ENCODE measurements at places on chromosomes 6 and 20.

- no peak for DNase-seq
Observed at GRCh38 chr20:37598100-37598543, 70.4 kb upstream of the BLCAP start.

- no peak for DNase-seq
Observed at GRCh38 chr6:147510929-147511590, 2.6 kb downstream of the SAMD5 start.

GRCh38 chr6:21730533-21730932 is 137.0 kb downstream of the SOX4 start:
- no peak for DNase-seq

DNA sequence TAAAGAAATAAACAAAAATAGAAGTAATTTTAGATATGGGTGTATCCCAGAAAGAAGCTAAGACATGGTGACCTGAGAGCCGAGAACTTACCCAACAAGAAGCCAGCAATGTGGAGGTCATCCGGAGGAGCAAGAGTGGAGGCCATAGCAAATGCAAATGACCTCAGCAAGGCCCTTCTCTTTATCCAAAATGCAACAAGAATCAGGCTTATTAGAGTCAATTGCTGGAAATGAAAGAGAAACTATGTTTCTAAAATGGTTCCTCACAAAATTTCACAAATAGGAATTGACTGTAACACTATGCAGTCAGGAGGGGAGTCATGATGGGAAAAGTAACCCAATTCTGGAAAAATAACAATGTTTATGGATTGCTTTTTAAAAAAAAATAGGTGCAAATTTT is 90.4 kb downstream of the TNFAIP3 start:
- DNase-seq = no peak

DNA sequence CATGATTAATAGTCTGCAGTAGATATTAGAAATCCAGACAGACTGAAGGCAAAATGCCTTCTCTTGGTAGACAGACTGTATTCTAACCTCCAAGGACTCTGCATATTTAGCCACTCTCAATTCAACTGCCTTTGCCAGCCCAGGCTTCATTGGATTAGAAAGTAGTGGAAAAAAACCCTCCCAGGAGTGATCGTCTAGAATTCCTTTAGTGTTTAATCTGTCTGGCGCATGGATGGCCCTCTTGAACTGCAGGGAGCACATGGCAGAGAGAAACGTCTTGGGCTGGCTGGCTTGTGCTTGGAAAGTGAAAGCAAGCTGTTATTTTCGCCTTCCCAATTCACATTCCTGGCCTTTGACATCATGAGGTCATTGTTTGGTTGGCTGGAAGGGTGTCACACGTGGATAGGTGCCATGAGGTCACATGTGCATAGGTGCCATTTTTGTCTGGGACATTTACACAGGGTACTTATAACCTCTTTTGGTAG is 30.9 kb upstream of the NEDD9 start:
- DNase-seq = peak; percentile 73

- DNase-seq = no peak
Observed at GRCh38 chr6:131640576-131640975, 3.5 kb downstream of the ENPP3 start.

DNA sequence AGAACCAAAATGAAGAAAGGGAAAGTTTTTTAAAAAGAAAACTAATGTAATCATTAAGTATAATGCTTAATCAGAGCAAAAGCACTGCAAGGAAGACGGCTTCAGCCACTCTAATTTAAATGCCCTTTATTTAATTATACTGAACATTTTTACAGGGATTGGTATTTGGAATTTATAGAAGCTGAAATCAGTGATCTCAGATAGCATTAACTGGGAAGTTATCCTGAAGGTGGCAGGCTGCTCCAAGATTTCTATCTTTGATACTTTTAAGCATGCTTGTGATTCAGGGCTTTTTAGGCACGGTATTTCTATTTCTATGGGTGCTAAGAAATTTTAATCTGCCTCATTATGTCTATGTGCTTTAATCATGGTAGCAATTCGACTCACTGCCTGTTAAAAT is 1.3 kb upstream of the NDUFAF4 start:
- DNase-seq = peak; percentile 38

- no peak for DNase-seq
Observed at GRCh38 chr6:84731401-84731800, 33.0 kb downstream of the TBX18 start.

DNA sequence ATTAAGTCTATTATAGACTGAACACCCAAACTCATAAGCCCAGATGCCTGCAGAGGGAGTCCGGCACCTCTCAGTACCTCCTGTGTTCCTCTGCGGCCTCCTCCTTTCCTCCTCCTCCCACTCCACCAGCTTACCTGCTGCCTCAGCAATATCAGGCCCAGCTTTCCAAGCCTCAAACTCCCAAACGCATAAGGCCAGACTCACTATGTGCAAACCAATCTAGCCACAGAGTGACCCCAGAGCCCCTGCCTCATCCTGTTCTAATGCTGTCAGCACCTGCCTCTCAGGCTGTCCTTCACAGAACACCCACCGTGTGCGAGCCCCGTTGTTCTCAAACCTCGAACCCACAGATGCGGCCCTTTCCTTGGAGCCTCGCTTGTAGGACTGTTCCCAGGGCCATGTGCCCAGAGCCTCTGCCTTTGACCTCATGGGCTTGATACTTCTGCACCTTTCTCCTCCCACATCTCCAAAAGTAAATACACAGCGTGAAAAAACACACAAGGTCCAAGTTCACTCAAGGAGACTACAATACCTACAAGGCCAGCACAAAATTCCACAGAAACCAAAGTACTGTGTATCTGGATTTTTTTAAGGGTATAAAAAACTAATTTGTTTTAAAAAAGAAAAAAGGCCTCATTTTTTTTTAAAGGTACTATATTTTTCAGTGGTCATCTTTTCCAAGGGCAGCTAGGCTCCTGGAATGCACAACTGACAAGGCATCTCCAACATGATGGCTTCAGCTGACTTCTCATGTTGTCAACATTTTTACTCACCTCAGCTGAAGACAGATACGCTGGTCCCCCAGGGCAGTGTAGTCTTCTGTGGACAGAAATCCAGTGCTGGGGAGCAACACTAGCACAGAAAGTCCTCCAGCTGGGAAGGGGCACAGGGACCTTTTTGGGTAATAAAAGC is 52.3 kb downstream of the ABHD12 start:
- no peak for DNase-seq

- DNase-seq = no peak
Observed at GRCh38 chr20:44271915-44272663, 25.0 kb downstream of the GDAP1L1 start.

DNA sequence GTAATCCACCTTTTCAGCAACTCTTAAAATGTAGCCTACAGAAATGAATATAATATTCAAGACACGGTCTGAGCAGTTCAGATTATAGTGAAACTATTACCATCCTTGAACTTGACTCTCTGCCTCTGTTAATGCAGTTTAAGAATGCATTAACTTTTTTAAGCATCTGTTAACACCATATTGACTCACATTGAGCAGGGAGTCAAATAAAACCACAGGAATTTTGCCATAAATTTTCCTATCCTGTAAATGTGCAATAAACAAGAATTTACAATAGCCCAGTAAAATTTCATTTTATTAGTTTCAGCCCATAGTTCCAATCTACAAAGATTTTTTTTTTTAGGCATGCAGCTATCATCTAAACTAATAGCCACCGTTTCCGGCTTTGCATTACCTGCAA is 239.2 kb upstream of the DEFB112 start:
- no peak for DNase-seq

- DNase-seq = no peak
Observed at GRCh38 chr6:14232889-14233288, 115.3 kb downstream of the CD83 start.

- no peak for DNase-seq
Observed at GRCh38 chr6:118921084-118921483, 13.9 kb downstream of the MCM9 start.

- DNase-seq = no peak
Observed at GRCh38 chr6:142903812-142904211, 41.2 kb downstream of the HIVEP2 start.

GRCh38 chr6:142947714-142948480 is 2.9 kb upstream of the HIVEP2 start:
- DNase-seq = no peak

DNA sequence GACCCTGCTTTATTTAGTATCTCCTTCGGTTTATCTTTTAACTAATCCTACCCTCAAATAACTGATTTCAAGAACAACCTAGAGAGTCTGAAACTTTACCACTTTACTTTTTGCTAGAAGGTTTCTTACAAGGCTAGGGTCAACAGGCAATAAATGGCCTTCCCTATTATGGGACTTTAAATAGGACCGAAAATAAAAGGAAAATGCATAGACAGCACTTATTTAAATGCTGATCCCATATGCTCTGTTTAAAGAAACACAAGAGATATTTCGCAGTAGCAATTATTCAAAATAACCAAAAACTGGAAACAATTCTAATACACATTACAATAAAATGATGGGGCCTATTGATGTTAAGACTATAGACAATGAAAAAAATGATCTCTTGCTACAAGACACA is 13.7 kb downstream of the MCUR1 start:
- DNase-seq = no peak

DNA sequence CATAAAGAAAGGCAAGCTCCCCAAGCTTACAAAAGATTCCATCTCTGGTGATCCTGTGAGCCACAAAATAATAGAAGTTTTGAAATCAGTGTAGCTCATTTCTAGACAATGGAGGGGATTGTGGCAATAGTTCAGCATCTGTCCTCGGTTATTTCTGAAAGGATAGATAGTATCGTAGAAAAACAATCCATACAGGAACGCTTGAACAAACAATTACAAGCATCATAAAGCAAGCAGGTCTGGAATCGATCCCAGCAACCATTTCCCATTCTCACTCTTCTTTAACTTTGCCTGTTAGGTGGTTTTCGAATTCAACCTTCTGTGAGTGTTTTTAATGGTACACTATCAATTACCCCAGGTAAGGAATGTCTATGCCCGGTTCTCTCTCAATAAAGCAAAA is 931.1 kb downstream of the KIF16B start:
- no peak for DNase-seq

- no peak for DNase-seq
Observed at GRCh38 chr6:148954934-148955333, 208.1 kb downstream of the UST start.

DNA sequence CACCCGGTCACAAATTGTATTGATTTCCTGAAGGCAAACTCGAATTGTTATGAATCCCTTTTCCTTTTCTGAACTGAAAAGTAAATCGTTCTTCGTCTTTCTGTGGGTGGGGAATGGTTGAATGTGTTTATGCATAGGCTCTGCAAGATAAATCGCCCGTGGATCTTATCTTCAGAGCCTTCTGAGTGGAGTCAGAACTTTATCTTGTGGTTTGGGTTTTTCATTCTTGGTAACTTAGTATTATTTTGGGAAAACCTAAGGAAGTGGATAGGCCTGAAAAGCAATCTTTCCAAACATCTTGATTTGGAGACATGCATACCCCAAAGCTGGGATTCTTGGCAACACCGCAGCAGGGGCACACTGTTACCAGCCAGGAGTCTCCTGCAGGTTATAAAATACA is 122.4 kb downstream of the MAP3K7 start:
- no peak for DNase-seq

- DNase-seq = no peak
Observed at GRCh38 chr20:52481443-52481842, 289.9 kb upstream of the ZFP64 start.

- no peak for DNase-seq
Observed at GRCh38 chr6:97842521-97842920, 559.5 kb upstream of the MMS22L start.

- no peak for DNase-seq
Observed at GRCh38 chr6:5674721-5675120, 332.0 kb downstream of the NRN1 start.

DNA sequence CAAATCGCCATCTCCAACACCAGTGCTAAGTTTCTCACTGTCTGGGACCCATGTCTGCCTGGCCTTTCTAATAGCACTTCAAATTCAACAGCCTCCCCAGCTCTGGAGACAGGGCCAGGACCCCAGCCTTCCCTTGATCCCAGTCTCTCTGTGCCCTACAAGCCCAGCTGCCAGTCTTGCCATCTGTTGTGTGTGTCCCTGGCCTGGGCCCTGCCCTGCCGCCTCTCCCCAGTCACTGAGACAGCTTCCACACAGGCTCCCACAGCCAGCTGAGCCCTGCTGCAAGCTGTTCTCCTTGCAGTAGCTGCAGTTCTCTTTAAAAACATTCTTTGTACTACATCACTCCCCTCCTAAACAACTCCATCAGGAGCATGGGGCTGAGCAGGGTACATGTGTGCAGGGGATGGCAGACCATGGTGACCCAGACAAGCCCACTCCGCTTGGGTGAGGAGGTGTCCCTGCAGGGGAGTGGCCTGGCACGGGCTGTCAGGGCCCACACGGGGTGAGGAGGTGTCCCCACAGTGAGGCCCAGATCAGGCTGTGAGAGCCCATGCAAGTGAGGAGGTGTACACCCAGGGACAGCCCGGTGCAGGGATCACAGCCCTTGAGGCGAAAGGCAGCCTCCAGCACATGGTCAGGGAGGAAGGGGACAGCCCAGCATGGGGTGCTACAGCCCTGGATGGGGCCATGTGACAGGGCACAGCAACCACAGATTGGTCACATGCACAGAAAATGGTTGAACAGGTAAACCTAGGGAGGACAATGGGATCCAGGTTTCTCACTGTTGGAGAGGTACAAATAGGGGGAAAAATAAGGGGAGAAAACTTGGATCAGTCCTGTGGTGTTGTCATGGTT is 16.2 kb downstream of the CST7 start:
- DNase-seq = no peak

DNA sequence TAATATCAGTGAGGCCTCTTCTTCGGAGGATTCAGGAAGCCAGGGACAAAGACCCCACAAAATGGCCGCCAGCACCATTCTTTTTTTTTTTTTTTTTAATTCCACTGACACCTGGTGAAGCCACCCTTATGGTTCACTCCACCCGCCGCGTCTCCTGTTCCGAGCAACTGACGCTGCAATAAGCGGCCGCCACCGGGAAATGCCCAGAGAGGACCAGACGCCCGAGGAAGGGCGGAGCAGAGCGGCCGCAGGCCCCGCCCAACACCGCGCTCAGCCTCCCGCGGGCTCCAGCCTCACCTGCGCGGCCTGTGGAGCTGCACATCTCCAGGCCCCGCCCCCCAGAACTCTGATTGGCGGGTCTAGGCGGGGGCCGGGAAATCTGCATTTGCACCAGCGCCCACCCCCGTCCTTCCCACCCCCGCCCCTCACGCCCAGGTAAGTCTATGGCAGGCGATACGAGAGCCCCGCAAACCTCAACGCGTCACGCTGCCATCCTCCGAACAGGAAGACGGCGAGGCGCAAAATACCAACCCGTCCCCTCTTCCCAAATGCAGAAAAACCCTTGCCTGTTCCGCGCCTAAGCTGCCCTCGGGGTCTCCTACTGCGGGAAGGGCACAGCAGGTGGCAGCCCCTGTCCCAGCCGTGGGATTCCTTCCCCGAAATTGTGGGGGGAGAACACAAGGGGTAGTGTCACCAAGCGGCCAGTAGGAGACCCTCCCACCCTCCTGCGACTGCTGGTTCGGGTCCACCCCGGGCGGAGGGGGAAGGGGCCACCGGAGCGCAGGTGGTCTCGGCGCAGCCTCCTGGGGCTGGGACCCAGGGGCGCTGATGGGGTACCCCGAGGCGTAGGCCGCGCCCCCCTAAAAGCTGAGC is 960 bp downstream of the ATP9A start:
- DNase-seq = peak; percentile 72

DNA sequence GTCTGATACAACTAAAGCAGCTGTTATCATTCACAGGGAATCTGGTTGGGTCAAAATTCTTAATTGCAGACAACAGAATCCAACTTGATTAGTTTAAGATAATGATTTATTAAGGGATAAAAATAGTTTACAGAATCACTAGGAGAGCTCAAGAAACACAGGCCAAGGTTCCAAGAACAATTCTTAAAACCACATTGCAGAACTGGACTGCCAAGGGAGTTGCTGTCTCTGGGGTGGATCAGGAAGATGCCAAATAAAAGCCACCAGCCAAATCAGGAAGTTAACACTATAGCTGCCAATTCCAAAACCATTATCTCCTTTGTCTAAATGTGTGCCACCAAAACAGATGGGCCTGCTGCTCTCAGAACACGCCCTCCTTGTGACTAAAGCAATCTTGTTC is 53.7 kb downstream of the NUDT3 start:
- DNase-seq = no peak
